ENCODE measurements at places on chromosomes 13 and 19. TPM values are rescaled to one million over a fixed set of nuclear protein-coding genes. Genes with fewer than 3 reads are reported as not detected.

ZNF665 gene
- 4.9 TPM for total RNA-seq

ZNF540 gene
- total RNA-seq: 1.4 TPM

ELAVL3 gene
- 0.71 TPM for total RNA-seq

ZNF541 gene
- total RNA-seq: 0.13 TPM

PROZ gene
- total RNA-seq: not detected

LYPD3 gene
- total RNA-seq: 0.68 TPM

SMIM7 gene
- 53.5 TPM for total RNA-seq

ZNF626 gene
- total RNA-seq: 7.0 TPM

LSM14A gene
- 139 TPM for total RNA-seq

ZNF382 gene
- 13.3 TPM for total RNA-seq

TEX101 gene
- total RNA-seq: not detected

ATP8B3 gene
- 20.2 TPM for total RNA-seq

DNA sequence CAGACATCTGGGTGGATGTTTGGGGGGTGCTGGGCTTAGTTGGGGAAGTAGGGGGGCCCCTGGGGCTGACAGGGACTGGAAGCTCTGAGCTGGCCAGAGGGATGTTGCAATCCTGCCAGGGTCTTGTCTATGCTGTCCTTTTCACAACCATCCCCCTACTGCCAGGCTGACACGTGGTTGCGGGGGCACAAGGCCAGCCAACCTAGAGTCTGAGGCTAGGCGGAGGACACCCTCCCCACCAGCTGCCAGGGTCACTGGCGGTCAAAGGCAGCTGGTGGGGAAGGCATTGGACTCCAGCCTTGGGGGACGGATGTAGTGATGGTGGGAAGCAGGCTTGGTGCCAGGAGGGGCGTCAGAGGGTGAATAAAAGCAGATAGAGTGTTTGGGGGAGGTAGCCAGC, 1.6 kb upstream of the APOC1 start:
- DNase-seq: no peak

DNA sequence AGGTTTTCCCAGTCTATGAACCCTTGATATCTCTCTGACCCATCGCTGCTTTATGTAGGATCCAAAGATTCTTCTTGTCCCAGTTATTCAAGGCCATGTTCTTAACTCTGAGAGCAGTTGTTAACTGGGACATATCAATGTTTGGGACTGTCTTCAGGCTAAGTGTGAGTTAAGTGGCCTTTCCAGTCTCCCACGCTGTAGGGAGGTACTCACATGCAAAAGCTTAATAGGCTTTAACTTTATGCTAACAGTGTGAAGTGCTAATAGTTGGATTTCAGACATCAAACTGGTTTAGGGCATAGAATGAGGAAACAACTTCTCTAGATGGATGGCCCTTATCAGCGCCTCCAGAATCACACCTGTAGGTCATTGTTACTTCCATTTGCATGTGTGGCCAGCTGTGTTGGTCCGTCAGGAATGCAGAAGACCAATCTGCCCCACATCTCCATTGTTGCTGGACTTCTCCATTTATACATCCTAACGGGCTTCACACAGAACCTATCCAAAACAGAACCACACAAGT, 104.7 kb upstream of the MBNL2 start:
- DNase-seq: no peak

DNA sequence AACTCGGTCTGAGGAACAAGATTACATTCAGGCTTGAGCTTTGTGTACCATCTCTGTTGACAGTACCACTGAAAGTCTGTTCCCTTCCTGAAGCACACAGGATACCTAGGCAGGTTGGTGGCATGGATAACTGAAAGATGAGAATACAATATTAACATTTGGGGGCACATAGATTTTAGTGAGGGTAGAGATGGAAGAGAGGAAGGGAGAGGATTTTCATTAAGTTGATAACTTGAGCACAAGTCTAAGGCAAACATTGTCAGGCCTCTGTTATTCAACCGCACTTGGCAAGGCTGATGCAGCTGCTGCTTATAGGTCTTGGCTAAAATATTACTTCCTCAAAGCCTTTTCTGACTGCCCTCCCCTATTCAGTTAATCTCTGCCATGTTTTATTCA, 10.9 kb downstream of the MIR17HG start:
- DNase-seq: no peak

DNA sequence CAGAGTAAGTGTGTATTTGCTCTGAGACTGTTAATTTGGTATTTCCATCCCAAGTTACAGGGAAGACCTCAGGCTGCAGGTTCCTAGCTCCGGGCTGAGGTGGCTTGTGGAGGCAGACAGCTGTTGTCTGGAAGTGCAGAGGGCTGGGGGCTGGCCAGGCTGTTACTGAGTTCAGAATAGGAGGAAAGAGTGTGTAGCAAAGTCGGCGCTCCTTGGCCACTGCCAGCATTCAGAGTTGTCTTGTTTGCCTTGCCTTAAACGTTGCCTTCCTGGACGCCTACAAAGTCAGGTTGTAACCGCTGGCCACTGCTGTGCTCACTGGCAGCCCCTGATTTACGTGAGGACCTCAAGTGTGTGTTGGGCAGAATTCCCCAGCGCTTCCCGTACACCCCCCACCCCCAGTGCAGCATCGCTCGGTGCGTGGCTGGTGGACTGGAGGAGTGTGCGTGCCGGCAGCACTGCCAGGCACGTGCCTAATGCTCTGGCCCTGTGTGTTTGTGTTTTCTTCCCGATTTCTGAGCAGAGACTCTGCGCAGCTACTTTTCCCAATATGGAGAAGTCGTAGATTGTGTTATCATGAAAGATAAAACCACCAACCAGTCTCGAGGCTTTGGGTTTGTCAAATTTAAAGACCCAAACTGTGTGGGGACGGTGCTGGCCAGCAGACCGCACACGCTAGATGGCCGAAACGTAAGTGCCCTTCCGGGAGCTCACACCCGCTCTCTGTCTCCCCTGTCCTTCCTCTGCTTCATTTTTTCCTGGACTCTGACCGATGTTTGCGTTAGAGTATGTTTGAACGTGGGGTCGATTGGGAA, 10.5 kb downstream of the DAZAP1 start:
- DNase-seq: no peak

DNA sequence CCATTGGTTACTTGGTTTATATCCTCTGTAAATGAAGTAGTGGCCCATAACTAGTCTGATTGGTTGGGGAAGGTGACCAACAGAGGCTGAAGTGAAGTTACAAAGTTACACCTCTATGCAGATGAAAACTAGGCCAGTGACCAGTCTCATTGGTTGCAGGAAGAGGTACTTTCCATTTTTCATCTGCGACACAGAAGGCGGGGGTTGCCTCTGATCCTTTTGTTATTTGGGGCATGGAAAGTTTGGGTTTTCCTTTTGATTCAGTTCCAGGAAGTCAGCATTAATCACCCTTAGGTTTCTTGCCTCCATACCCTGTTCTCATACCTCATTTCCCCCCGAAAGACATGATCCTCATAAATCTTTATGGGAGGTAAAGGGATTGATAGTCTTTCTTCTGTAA, 20.2 kb downstream of the ZNF544 start:
- no peak for DNase-seq

GRCh38 chr13:84870190-84870589, 929.0 kb downstream of the SLITRK6 start:
- no peak for DNase-seq

DNA sequence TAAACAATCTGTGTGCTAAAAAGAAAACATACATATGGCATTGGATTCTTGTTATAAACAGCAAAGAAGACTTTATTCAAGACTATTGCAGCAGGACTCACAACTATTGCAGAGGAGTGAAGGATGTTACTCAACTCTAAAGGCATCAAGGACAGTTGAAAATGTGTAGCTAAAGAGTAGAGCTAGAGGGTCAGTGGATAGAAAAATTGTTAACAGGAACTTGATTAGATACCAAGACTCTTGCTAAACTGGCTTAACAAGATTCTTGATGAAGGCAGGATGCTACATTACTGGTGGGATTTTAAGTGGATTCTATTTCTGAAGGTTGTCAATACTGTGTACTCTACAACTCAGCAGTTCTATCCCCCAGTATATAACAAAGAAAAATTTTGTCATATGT, 1183.3 kb downstream of the SLITRK1 start:
- no peak for DNase-seq

GRCh38 chr19:23075031-23075733, 41.6 kb upstream of the ZNF730 start:
- peak; percentile 40 for DNase-seq

DNA sequence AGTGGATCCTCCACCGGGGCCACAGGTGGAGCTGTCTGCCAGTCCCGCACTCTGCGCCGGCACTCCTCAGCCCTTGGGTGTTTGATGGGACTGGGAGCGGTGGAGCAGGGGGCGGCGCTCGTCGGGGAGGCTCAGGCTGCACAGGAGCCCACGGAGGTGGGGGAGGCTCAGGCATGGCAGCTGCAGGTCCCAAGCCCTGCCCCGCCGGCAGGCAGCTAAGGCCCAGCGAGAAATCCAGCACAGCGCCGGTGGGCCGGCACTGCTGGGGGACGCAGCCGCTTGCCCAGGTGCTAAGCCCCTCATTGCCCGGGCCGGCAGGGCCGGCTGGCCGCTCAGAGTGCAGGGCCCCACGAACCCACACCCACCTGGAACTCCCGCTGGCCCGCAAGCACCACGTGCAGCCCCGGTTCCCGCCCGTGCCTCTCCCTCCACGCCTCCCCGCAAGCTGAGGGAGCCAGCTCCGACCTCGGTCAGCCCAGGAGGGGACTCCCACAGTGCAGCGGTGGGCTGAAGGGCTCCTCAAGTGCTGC, 286.4 kb downstream of the RBM26 start:
- DNase-seq: no peak

- no peak for DNase-seq
Measured at GRCh38 chr19:46017095-46017429, 5.8 kb downstream of the PGLYRP1 start.

DNA sequence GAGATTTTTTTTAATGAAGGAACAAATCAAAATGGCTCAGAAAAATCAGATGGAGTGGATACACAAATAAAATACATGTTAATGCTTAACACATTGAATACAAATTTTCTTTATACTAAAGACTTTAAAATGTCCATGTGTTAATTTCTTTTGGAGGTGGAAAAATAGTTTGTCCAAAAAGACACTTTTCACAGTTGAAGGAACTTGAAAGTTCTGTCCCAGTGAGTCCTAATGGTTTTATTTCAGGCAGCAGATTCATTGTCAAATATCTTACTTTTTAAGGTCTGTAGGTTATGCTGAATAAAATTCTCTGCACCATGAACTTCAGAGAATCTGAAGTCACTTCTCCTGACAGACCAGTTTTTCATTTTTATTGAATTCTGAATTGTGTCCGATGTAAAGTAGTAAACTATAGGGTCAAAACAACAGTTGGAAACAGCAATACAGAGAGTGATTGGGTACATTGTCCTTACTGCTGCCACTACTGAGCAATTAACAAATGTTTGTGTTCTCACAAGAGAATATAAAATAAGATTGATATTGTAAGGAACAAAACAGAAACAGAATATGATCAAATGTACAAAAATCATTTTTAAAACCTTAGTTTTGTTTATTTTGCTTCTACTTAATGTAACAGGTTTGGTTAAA, 1.6 kb downstream of the LPAR6 start:
- no peak for DNase-seq

GRCh38 chr19:43779147-43779819, 1.5 kb downstream of the KCNN4 start:
- no peak for DNase-seq

DNA sequence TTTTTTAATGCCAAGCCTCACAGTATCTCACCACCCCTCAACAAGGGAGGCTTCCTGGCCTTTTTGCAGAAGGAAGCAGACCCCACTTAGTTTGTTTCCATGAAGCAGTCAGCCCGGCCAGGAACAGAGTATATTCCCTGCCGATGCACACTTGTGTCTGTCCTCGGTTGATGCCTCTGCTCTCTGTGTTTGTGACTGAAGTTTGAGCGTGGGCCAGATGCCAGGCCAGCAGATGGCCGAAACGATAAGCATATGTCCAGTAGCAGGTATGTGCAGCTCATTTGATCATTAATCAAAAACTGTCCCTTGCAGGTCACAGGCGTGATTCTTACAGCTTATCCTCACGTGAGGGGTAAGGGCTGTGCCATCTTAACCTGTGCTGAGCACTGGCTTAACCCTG, 144.0 kb downstream of the IRS2 start:
- no peak for DNase-seq

DNA sequence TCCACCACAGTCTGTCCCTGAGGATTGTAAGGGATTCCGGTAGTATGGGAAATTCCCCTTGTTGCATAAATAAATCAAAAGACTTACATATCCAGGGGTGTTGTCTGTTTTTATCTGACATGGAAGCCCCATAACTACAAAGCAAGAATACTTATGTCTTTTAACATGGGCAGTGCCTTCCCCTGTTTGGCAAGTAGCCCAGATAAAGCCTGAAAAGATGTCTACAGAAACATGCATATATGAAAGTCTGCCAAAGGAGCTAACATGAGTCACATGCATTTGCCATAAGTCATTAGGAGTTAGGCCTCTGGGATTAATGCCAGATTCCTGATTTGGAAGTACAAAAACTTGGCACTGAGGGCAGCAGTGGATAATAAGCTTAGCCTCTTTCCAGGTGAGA, 62.1 kb downstream of the ZNF737 start:
- no peak for DNase-seq

DNA sequence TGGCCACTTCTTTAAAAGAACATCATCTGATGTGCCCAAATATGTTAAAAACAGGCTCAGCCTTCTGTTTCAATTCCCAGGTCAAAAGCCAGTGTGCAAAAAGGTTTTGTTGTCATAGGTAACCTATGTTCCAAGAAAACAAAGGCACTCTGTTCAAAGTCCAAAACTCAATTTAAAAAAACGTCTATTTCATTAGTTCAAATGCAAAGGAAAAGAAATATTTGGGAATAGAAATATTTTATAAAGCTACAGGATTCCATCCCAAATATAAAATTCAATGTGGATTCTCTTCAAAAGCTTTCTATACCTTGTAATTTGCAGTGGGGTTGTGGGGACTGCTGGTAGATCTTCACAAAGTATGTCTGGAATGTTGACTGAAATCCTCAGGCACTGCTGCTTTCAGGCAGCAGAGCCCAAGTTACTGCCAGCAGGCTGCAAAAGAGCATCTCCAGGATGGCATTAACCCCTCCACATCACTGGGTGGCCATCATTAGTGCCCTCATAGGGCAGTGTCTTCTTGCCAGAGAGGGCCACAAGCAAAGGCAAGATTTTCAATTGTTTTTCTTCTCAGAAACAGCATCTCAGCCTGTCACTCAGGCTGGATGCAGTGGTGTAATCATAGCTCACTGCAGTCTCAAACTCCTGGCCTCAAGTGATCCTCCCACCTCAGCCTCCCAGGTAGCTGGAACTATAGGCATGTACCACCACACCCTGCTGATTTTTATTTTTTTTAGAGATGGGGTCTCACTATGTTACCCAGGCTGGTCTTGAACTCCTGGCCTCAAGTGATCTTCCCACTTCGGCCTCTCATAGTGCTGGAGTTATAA, 22.8 kb upstream of the STK24 start:
- no peak for DNase-seq

- DNase-seq: peak; percentile 72
Measured at GRCh38 chr13:45119469-45119990, 780 bp upstream of the GTF2F2 start.

- no peak for DNase-seq
Measured at GRCh38 chr13:110471833-110472162, 89.7 kb downstream of the RAB20 start.

GRCh38 chr19:43634506-43634871, 5.2 kb downstream of the CADM4 start:
- DNase-seq: no peak

- DNase-seq: no peak
Measured at GRCh38 chr13:24076109-24076508, 84.4 kb upstream of the SPATA13 start.
